ENCODE measurements at places on chromosomes 11 and 22.
A peak's percentile ranks its signal among the peaks of the same experiment; 100 is the strongest.

DNA sequence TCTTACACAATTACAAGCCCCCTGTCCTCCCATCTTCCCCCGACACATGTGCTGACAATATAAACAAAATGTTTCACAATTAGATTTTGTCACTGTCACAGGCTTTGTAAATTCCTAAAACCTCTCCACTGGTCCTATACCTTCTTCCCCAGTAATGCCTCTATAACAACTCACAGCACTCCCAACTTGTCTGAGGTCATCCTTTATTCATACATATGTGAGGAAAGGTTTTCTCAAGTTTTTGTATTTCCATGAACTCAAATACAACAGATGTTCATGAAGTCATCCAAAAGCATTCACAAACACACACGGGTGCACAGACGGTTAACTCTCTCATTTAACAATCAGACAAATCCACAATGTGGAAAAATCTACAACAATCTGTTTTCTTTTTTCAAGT lies 1.9 kb downstream of the OR52H1 start:
- no peak for DNase-seq

DNA sequence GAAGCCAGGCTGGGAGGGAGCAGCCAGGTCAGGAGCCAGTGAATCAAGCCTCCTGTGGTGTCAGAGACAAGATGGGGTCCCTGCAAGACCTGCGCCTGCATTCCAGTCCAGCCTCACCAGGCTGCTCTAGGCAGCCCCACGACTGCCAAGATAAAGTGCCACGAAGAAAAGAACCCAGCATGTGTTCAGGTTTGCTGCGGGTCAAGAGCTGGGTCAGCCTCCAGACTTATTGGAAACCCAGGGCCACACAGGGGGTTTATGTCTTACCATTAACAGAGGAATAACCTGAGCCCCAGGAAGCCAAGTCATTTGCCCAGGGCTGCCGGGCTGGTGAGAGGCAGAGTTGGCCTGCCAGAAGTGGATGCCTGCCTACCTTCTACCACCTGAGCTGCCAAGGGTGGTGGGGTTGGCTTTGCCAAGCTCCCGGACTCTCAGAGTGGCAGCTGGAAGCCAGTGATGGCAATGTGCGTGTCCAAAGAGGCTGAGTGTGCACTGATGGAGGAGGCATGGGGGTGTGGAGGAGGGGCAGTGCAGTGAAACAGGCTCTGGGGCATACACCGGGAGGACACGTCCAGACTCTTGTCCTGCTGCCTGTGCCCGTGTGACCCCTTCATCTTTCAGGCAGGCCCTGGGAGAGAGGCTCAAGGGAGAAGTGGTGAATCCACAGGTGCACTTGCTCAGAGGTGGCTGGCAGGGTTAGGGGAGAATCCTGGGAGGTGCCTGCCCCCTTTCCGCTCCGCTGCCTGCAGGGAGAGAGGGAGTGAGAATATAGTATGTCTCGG lies 1.7 kb downstream of the RASD2 start:
- no peak for DNase-seq

DNA sequence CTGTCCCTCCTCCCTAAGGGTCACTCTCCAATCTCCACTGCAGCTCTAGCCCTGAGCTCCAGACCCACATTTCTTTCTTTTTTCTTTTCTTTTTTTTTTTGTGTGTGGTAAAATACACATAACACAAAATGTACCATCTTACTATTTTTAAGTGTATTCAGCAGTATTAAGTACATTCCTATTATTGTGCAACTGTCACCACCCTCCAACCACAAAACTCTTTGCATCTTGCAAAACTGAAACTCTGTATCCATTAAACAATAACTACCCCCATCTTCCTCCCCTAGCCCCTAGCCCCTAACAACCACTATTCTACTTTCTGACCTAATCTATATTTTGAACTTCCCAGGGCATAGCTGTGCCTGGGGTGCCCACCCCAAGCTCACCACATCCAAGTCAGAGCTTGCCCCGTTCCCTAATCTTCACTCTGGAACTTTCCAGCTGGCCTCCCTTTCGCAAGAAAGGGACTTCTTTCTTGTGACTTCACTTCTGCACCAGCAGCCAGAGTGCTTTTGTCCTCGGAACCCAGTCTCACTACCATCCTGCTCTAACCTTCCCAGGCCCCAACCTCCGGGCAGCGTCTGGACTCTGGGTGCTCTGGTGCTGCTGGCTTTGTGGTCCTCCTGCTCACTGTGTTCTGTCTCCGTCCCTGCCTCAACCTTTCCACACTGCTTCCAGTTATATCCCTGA lies 30.7 kb downstream of the PARVG start:
- peak; percentile 20 for DNase-seq

GRCh38 chr22:49334449-49334789 lies 493.3 kb downstream of the BRD1 start:
- DNase-seq: no peak

DNA sequence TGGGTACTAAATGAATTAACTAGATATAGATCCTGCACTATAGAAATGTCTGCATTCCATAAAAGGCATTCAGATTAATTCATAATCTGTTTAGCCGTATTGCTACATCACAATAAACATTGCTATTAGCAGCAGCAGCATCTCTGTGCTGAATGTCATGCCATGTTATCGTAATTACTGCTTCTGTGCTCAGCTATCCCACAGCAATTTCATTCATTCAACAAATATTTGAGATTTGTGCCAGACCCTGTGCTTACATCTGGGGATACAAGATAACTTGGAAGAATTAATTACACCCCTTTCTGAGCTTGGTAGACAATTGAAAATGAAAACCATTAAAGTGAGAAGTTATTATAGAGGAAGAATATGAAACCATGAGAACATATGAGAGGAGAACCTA lies 185.8 kb upstream of the C11orf87 start:
- DNase-seq: peak; percentile 12

DNA sequence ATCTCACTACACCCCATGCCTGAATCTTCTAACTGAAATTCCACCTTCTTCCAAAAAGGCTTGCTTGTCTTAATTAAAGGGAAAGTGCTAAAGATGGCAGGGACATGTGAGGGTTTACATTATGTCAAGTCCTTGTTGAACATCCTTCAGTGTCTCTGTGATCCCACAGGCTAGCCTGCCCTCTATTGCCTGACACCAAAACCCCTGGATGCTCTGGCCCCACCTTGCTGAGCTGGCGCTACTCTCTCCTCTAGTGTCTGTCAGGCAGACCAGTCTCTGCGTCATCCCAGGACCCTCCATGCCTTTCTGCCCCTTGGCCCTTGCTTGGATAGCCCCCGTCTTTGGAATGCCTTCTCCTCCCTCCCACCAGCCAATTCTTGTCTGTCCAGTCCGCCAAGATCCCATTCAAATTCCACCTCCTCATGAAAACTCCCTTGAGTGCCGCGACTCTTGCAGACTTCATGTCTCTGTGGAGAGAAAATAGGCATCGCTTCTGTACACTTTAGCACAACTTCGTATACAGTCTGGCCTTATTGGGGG lies 69.3 kb downstream of the PKNOX2 start:
- no peak for DNase-seq

- no peak for DNase-seq
These were observed 15.6 kb upstream of the CHRNA10 start for GRCh38 chr11:3686751-3687150.

DNA sequence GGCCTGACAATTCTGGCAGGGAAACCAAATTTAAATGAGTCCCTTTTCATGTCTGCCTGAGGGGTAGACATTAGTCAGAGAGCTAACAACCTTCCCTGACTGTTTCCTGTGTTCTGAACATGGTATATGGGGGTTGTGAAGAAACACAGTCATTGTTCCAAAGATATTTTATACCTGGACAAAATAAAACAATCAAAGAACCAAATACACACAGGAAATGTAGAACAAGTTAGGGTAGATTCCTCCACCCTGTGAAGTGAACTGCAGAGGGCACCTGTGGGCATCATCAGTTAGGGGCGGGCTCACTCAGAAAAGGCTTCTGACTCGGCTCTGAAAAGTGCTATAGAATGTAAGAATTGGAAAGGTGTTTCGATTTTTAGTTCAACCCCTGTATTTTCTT lies 231.9 kb upstream of the CADM1 start:
- DNase-seq: no peak

GRCh38 chr22:48619721-48620120 lies 1208.0 kb downstream of the BRD1 start:
- no peak for DNase-seq

- DNase-seq: no peak
These were observed 22.8 kb upstream of the SYT7 start for GRCh38 chr11:61603667-61604066.

- no peak for DNase-seq
These were observed 532.9 kb downstream of the TBC1D22A start for GRCh38 chr22:47295226-47295901.

DNA sequence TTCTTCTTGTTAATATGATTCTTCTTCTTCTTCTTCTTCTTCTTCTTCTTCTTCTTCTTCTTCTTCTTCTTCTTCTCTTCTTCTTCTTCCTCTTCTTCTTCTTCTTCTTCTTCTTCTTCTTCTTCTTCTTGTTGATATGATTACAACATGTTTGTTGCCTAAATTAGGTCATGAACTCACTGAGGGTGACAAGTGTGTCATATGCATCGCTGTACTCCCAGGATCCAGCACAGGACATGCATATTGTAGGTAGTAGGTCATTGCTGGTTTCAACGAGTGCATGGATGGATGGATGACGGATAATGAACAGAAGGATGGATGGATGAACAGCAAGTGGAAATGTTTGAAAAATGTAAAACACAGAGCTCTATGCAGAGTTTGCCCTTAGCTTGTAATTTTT lies 14.9 kb upstream of the PVALB start:
- DNase-seq: no peak

DNA sequence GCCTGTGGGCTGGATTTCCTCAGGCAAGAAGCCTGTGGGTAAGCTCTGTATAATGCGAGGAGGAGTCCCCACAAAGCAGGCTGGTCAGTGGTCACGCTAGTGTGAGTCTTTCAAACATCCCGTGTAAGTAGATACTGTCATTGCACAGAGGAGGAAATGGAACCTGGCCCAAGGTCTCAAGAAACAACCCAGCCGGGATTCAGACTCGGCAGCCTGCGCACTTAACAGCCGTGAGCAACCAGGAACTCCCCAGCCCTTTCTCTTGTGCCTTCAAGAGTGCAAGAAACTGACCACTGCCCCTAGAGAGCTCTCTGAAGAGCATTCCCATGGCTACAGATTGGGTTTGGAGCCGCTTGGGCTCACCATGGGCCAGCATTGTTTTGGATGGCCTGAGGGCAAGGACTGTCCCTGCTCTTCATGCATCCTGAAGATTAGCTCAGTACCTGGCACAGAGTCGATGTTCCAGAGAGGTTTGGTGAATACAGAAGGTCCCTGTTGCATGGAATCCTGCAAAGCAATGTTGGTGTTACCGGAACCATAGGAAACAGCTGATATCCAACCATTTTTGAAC lies 6.0 kb downstream of the MPST start:
- DNase-seq: no peak

DNA sequence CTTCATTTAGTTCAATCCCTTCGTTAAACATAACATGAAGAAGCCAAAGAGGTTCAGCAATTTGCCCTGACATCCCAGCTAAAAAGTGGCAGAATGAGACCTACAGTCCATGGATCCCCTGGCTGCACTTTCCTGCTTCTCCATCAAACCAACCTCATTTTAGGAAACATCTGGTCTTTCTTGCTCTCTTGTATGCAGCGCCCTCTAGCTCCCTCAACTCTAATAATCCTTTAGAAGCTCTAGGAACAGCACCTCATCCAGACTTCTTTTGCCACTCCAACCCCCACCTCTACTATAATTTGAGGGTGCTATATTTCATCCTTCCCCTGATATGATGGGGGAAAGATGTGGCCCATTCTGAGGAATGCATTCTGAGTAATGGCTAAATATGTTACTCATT lies 7.4 kb downstream of the CNTF start:
- DNase-seq: peak; percentile 72

DNA sequence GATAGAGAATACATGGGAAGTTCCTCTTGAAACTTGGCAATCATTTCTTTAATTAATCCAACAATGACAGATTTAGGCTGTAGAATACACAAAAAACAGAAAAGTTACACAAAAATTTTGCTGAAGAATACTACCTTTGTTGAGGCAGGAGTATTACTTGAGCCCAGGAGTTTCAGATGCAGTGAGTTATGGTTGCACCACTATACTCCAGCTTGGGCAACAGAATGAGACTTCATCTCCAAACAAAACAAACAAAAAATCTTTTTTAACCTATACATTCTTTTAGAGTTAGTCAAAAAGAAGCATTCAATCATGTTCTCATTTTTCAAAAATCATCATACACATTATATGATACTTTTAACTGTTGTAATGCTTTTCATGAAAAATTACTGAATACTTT lies 22.1 kb downstream of the UEVLD start:
- DNase-seq: peak; percentile 7

DNA sequence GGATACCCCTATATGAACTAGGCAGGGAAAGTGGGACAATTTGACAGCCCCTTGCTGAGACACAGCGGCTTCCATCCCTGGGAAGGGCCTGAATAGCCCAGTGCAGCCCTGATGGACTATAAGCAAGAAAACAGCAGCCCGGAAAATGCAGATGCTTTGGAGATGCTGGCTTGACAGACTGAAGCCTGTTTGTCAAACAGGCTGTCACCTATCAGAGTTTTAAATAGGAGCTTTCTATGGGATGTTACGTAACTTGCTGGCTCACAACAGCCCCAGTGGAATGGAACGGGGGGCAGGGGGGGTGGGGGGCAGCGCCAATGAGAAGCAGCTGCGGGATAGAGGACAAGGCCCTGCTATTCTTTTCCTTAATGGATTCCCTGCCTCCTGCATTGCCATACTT lies 91.9 kb upstream of the NTM start:
- DNase-seq: no peak

DNA sequence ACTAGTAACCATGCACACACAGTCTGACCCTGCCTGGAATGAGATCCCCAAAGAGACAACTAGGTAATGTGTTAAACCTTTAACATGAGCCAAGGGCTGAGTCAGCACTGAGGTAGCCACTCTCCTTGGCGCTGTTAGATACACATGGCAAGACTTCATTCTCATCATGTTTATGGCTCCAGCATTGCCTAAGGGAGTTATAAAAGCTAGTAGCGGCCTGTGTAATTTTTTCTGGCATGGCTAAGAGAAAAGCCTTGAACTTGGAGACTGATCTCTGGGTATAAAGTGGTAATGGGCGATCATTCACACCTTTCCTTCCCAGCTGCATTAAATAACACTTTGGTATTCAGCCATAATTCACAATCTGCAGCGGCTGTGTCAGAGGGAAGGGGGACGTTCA lies 779.7 kb upstream of the LRRC4C start:
- DNase-seq: peak; percentile 67

All from fibroblast of the aortic adventitia (primary cell).